Daoy (cell line): ENCODE measurements at places on chromosomes 1 and 21. TPM values are rescaled to one million over a fixed set of nuclear protein-coding genes. Genes with fewer than 3 reads are reported as not detected.

- no peak for DNase-seq
These were observed 4.8 kb downstream of the LYST start for GRCh38 chr1:235861857-235862256.

DNA sequence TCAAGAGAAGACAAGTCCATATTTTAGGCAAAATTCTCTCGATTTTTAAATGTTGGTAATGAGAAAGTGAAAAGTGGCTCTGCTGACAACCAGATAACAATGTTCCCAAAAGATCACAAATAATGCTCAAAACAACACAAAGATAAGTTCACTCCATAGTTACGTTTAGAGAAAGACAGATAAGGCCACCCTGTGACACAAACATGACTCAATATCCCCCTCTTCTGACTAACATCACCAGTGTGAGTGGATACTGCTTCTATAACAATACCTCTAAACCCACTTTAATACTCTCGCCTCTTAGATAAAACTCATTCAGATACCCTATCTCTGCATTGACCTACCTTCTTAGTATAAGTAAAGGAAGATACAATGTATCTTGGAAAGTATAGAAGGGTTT, 51.2 kb upstream of the RGS7 start:
- DNase-seq = peak; percentile 42

DNA sequence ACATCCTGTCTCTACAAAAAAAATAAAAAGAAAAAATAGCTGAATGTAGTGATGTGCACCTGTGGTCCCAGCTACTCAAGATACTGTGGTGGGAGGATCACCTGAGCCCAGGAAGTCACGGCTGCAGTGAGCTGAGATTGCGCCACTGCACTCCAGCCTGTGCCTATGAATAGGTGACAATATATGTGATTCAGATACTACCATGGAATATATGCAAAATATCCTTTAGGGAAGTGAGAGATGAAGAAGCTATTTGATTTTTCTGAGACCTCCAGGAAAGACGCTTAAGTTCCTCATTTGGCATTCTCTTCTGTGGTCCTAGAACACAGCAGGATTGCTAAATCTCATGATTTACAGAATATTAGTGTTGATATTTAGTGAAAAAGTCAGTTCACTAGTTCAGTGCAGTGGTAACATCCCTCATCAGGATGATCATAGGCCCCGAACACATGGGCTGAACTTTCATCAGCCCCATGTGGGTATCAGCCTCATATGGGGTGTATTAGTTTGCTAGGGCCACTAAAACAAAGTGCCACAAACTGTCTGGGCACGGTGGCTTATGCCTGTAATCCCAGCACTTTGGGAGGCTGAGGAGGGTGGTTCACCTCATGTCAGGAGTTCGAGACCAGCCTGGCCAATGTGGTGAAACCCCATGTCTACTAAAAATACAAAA, 6.0 kb upstream of the VASH2 start:
- no peak for DNase-seq

GRCh38 chr1:87495147-87495546, 166.5 kb downstream of the LMO4 start:
- peak; percentile 57 for DNase-seq

- DNase-seq = peak; percentile 68
These were observed at the start of gene B4GALT2 for GRCh38 chr1:43978551-43979260. TSS of gene B4GALT2 (plus strand) at chr1:43979210. CDS start at chr1:43981161, 1,951 bp downstream.

DNA sequence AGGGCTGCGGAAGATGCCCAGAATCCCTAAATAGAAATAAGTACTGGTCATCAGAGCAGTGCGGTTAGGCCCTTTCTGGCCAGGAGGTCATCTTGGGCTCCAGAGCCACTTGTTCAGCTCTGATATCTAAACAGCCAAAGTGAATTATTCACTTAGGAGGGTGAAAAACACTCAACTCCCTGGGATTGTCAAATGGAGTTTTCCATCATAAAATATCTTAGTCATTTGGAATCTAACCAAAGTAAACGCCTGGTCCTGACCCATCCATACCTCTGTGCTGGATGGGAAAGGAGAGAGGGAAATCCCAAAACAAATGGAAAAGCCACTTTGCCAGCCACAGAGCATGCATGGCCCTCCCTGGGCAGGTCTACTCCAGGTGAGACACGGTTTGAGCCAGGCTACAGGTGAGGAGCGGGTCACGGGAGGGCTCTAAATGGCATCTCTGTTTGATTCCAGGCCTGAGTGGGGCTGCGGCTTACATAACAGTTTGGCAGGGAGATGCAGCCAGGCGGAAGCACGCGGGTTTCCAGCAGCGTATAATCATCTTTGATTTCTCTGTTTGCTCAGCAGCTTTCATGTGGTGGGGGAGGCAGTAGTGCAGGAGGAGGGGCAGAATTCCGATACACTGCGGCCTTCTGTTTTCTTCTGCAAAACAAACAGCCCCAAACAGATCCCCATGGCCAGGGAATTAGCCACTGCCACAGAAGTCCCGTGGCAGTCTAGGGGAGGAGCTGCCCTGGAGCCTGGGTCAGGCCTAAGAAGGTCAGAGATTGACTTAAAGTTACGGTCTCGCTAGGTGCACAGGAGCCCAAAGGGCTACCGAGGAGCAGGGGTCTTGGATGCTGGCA, 59.1 kb upstream of the ZNF648 start:
- peak; percentile 76 for DNase-seq

The PTGFR gene
- 1.8 and 2.9 TPM in 2 replicates for total RNA-seq

- no peak for DNase-seq
These were observed 5.9 kb upstream of the SLC6A17 start for GRCh38 chr1:110144366-110144765.

The SCAMP3 gene
- total RNA-seq = 42.1 and 43.4 TPM in 2 replicates

The HPDL gene
- total RNA-seq = not detected in 2 replicates

The RGL1 gene
- 5.4 and 8.1 TPM in 2 replicates for total RNA-seq

The CHIA gene
- 0.06 TPM in 1 of 2 replicates, not detected in the other for total RNA-seq

DNA sequence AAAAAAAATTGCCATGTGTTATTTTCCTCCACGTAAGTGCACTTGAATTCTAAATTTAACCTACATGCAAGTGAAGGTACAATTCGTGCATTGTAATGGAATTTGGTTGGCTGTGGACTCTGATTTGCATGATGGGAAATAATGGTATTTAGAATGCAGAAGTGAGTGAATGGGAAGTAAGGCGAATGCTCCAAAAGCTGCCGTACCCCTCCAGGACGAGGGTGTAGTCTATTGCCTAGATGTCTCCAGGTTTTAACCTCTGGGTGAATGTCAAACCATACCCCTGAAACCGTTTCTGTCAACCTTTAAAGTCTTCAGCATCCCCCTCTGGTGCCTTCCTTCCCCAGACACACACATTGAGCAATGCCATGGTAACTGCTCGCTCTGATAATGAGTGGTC, 44.5 kb downstream of the KIAA0040 start:
- DNase-seq = no peak

- DNase-seq = no peak
These were observed 186.5 kb downstream of the ROR1 start for GRCh38 chr1:63960326-63960725.

The PROK1 gene
- total RNA-seq = not detected in 2 replicates

The NOS1AP gene
- 0.06 TPM in 1 of 2 replicates, not detected in the other for total RNA-seq

- no peak for DNase-seq
These were observed 38.6 kb downstream of the WASF2 start for GRCh38 chr1:27451343-27451742.

DNA sequence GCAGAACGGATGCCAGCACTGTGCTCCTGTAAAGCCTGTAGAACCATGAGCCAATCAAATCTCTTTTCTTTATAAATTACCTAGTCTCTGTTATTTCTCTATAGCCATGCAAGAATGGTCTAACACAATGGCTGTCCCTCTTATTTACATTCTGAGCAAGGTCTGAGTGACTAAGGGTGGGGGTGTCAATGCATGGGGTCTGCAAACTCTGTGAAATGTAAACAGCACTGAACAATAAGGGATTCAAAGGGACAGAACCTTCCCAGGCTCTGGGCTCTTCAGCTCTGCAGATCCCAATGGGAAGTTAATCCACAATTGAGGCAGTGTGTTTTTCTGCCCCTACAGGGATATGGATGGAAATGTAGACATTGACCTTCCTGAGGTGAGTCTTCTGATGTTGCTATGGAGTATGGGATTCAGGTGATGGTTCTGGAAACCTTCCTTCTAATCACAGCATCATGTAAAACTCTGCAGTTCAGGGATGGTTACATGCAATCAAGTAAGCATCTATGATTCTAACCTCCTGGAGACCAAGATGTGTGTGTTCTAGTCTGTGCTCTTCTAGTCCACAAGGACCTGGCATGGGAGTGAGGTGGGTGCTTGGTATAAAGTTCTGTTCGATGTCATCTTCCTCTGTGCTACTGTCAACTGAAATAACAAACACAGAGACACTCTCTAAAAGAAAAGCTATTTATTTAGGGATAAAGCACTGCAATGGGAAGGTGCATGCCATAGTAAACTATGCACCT, 38.6 kb downstream of the CAPN9 start:
- no peak for DNase-seq

DNA sequence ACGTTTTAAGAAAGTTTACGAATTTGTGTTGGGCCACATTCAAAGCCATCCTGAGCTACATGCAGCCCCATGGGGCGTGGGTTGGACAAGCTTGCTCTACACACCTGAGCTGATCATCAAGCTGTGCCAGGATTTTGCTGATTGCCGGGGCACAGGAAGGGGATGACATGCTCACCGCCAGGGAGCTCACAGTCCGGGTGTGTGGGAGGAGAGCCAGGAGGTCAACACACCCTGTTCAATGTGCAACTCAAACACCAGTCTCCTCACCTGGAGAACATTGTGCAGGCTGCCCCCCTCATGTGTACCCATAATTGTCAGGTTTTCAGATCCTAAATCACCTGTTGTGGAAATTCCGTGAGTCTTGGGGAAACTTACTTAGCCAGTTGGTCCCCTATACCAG, 969 bp downstream of the CYP4A11 start:
- no peak for DNase-seq

- no peak for DNase-seq
These were observed 194.6 kb upstream of the RRP15 start for GRCh38 chr1:218090459-218090858.

DNA sequence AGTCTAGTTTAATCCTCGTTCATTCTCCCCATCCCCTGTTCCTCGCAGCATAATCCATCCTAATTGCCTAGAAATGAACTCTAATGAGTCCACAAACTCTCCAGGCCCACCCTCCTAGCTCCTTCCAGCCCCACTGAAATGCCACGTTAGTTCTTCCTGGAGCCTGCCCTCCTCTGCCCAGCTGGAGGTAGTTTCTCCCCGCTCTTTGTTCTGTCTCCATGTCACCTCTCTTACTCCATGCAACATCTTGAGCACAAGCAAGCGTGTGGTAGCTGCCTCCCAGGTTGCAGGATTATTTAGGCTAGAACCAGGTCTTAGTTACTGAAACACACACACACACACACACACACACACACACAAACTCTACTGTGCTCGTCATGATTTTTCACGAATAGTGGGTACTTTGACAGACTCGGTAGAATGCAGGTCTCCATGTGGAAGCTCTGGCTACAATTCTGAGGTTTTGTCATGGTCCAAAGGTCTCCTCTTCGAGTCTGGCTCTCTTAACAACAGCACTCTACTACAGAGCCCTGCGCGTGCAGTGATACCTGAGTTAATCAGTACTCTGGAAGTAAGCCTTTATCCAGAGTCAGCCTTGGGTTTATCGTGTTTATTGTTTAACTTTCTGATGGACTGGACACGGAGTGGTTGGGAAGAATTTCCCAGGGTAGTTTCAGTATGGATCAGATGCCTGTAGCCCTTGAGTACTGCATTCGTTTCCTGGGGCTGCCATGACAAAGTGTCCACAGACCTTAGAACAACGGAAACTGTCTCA, 27.5 kb downstream of the HUNK start:
- no peak for DNase-seq

The CHD5 gene
- total RNA-seq = 0.27 and 0.29 TPM in 2 replicates

- no peak for DNase-seq
These were observed 10.5 kb downstream of the RAVER2 start for GRCh38 chr1:64755361-64755760.

- no peak for DNase-seq
These were observed 10.9 kb upstream of the RWDD3 start for GRCh38 chr1:95223110-95223509.

DNA sequence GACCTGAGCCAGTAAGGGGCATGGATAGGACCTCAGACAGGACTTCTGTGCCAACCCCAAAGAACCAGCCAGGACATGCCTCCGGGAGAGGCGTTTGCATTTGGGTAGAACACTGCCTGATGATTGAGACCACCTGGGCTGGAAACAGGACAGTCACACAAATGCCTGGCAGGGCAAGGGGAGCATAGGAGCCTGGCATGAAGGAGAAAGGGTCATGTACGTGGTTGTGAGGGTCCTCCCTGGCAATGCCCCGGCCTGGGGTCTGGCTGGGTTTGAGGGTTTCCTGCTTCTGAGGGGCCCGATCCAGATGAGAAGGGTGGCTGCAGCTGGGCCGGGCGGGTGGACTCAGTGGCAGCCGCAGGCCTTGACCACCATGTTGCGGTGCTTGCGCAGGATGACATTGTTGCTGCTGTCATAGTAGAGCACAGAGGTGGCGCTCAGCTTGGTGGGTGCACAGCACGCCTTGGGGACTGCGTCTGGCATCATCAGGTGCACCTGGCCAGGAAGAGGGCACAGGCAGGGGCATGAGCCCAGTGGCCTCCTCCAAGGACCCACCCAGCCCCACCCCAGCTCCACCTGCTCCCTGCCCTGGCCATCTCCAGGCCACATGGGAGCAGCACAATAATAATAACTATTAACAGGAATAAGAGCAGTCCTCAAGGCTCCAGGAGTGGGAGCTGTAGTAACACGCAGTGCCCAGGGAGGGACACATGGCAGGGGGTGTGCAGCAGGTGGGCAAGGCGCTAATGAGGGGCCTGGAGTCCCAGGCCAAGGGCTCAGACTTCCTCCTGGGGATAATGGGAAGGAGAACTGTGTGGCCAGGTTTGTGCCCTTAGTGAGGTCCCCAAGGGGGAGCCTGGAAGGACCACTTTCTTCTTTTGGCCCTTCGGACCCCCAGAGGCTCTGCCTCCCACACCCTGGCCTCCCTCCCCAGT, 10.8 kb downstream of the OXCT2 start:
- no peak for DNase-seq

GRCh38 chr1:47708658-47709018, 270.8 kb downstream of the FOXD2 start:
- no peak for DNase-seq

- no peak for DNase-seq
These were observed 204.9 kb upstream of the CACYBP start for GRCh38 chr1:174794861-174795260.

DNA sequence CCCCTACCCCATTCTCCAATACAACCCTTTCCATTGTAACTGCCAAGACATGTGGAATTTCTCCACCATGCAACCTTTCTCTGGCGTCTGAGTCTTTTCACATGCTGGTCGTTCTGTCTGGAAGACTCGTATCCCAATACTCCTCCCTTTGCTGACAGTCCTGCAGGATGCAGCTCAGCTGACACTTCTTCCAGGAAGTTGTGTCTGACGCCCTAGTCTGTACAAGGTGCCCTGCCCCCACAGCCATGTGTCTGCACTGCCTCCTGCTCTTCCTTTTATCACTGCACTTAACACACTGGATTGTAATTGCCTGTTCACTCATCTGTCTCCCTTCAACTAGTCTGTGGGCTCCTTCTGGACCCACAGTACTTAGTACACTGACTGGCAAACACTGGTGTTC, 188.0 kb downstream of the LMX1A start:
- no peak for DNase-seq

The OR6Y1 gene
- not detected in 2 replicates for total RNA-seq

The KCNE1 gene
- total RNA-seq = 0.06 TPM in 1 of 2 replicates, not detected in the other
